ENCODE measurements at places on chromosomes 6 and 20.

GRCh38 chr20:57908226-57908625 lies 198.4 kb upstream of the PMEPA1 start:
- no peak for DNase-seq

DNA sequence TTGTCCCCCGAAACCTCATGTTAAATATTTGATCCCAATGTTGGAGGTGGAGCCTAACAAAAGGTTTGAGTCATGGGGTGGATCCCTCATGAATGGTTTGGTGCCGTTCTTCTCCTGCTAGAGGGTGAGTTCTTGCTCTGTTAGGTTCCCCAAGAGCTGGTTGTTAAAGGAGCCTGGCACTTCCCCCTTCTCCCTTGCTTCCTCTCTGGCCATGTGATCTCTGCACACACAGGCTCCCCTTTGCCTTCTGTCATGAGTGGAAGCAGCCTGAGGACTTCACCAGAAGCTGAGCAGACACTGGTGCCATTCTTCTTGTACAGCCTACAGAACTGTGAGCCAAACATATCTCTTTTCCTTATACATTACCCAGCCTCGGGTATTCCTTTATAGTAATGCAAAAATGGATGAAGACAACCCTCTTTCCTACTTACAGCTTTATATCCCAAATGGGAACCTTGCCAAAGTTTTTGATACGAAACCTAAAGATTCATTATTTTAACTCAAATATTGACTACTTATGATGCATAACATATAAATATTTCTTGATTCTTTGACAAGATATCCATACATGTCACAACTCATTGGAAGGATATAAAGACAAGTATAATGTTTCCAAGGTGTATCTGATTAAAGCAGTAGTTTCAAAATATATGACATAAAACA lies 61.0 kb downstream of the RNF182 start:
- DNase-seq, result no peak

DNA sequence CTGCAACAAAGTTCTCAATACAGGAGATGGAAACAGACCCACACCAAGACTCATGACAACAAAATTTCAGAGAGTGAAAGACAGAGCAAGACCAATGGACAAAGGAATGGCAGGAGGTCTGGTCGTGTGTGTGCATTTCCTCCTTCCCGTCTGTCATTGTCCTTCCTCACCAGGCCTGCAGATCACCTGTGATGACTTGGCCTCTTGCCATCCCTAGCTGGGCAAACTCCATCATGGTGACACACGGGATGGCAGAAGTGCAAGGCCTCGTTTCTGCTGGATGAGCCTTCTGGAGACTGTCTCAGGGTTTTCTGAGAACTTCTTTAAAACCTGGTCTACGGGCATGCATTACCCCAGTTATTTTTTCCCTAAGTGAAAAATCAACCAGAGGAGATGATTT lies 49.2 kb downstream of the RPP21 start:
- no peak for DNase-seq

- no peak for DNase-seq
These were observed 151.3 kb downstream of the RALGAPA2 start for GRCh38 chr20:20561172-20561571.

GRCh38 chr6:27532820-27533538 lies 60.1 kb upstream of the ZNF184 start:
- DNase-seq, result no peak

DNA sequence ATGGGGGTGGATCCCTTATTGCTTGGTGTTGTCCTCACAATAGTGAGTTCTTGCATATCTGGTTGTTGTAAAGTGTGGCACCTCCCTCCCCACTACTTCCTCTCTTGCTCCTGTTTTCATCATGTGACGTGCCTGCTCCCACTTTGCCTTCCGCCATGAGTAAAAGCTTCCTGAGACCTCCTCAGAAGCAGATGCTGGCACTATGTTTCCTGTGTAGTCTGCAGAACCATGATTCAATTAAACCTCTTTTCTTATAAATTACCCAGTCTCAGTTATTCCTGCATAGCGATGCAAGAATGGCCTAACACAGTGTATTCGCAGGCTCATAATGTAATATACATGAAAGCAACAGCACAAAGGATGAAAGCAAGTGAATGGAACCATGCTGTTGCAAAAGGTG lies 28.4 kb upstream of the ANKRD60 start:
- DNase-seq, result no peak

DNA sequence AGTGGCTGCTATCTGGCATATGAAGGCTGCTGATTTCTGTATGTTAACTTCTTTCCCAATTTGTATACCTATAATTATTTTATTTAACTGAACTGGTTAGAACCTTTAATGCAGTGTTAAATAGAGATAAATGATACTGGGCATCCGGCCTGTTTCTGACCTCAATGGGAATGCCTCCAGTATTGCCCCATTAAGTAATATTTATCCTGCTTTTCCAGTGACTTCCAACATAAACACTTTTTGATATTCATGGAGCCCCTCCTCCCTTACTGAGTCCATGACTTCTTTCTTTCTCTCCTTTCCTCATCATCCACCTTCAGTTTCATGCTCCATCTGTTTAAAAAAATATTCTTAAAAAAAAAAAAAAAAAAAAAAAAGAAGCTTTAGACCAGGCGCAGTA lies 8.8 kb downstream of the TRIM27 start:
- no peak for DNase-seq

- DNase-seq, result no peak
These were observed 16.1 kb downstream of the PLAGL2 start for GRCh38 chr20:32191422-32191821.

GRCh38 chr6:150666071-150666470 lies 66.4 kb downstream of the PLEKHG1 start:
- DNase-seq, result no peak

DNA sequence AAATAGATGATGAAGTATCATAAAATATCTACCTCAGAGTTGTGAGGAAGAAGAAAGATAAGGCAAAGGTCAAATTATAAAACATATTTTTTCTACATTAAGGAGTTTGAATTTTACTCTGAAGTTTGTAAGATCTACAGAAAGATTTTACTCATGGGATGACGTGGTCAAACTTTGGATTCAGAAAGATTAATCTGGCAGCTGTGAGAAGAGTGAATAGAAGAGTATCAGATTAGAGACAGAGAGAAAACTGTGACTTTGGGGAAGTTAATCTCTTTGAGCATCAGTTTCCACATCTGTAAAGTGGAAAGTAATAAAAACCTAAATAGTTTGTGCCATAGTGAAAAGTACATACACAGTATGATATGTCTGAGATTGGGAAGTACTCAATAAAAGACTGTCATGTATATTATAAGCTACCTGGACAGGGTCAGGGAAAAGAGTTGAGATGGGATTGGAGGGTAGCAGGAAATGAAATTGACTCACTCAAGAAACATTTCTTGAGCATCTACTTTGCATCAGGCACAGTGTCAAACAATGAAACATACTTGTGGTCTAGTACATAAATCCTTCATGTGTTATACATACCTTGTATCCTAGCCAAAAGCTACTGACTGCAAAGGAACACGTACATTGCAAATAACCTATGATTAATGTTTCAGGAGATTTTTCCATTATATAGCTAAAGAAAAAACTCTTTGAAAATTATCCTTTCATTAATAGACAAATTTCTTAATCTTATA lies 222.1 kb downstream of the TMEM200A start:
- DNase-seq, result no peak

DNA sequence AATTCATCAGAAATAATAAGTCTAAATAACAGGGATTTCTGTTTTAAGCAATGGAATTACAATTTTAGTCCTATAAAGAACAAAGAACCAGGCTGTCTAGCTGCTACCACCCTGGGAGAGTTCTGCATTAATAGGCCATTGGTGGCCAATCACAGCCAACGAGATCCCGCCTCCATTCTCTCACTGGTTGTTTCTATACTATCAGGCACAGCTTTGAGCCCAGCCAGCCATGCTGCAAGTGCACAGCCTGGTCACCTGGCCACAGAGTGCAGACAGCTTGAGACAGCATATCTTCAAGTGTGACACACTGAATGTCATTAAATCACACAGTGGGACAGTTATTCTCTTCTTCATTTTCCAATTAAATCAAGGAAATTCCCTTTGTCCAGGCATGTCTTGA lies 16.1 kb upstream of the RAB22A start:
- DNase-seq, result no peak

DNA sequence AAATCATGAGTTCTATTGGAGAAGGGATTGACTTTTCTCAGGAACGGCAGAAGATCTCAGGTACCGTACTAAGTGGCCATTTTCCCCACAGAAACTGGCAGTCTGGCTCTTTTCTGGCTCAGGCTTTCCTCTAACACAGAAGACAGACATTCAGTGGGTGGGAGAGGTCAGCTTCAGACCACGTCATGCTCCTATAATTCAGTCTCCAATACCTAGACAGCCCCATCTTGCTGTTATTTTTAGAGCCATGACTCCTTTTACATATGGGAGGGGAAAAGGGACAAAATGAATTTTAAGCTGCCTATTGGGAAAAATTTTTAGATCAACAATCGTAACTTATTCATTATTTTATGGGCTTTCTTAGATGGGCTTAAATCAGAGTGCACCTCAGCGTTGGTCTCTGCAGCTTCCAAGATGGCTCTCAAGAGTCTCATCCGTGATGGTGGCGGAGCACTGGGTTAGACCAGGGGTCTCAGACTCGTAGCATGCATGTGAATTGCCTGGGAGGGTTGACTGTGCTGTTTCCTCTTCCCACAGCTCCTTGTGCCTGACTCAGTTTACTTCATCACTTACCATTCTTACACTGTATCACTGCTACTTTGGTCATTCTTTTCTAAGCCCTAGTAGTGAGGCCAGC lies 86.9 kb downstream of the TCP11 start:
- DNase-seq, result no peak

GRCh38 chr6:158910484-158911440 lies 89.2 kb downstream of the RSPH3 start:
- DNase-seq, result no peak

- no peak for DNase-seq
These were observed 27.0 kb downstream of the CBFA2T2 start for GRCh38 chr20:33516882-33517281.

- no peak for DNase-seq
These were observed 30.2 kb upstream of the FRMD1 start for GRCh38 chr6:168109171-168109570.

- DNase-seq, result no peak
These were observed 48.5 kb upstream of the CCDC167 start for GRCh38 chr6:37548067-37548674.

GRCh38 chr20:6827472-6827871 lies 60.0 kb downstream of the BMP2 start:
- DNase-seq, result no peak

- no peak for DNase-seq
These were observed 75.7 kb downstream of the METTL24 start for GRCh38 chr6:110282412-110282811.

DNA sequence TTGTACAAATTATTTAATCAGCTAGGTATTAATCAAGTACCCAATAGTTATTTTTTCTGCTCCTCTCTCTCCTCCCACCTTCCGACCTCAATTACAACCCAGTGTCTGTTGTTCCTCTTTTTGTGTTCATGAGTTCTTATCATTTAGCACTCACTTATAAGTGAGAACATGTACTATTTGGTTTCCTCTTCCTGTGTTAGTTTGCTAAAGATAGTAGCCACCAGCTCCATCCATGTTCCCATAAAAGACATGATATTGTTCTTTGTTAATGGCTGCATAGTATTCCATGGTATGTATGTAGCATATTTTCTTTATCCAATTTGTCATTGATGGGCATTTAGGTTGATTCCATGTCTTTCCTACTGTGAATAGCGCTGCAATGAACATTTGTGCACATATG lies 652.8 kb upstream of the CITED2 start:
- no peak for DNase-seq

DNA sequence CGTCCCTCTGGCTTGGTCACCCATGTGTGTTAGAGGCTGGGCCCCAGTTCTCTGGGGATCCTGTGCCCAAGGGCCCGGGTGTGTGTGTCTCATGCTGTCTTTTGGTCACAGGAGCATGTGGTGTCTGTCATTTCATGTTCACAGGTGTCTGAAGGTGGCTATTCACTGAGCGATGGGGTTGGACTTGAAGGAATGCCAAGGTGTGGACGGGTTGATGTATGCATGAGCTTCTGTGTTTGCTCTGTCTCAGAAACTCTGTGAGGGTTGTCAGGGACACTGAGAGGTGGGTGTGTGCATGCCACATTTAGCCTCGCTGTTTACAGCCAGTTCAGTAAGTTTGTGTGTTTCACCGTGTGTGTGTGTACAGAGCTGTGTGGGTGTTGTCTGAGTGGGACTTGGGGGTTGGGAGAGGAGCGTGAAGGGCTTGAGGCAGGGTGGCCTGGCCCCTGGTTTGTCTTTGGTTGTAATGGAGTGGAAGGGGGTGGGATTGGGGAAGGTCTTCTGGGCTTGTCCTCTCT lies 1.2 kb downstream of the DDR1 start:
- no peak for DNase-seq

- no peak for DNase-seq
These were observed 219.2 kb downstream of the KHDC1L start for GRCh38 chr6:73006146-73006545.

- no peak for DNase-seq
These were observed 18.6 kb downstream of the SNX3 start for GRCh38 chr6:108242259-108242658.

DNA sequence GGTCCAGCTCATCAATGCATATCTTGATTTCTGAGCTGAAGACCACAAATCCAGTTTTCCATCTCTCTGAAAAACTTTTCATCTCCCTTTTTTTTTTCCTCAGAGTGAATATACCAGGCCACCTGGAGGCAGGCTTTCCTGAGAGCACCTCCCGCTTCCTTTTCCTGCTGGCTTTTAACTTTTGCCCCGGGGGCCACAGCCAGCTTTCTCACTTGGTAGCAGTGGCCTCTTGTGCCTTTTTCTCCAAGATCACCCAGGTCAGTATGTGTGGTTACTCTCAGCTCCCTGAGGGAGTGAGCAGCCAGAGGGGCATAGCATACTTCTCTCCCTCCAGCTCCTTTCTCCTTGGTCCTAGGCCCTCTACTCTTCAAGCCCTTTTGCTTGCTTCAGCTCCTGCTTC lies at the start of gene BTN1A1:
Gene BTN1A1, plus strand, starts transcription at position 202 of the 400 bp plus-strand sequence. CDS start 984 bp downstream, outside the sequence.
- no peak for DNase-seq

DNA sequence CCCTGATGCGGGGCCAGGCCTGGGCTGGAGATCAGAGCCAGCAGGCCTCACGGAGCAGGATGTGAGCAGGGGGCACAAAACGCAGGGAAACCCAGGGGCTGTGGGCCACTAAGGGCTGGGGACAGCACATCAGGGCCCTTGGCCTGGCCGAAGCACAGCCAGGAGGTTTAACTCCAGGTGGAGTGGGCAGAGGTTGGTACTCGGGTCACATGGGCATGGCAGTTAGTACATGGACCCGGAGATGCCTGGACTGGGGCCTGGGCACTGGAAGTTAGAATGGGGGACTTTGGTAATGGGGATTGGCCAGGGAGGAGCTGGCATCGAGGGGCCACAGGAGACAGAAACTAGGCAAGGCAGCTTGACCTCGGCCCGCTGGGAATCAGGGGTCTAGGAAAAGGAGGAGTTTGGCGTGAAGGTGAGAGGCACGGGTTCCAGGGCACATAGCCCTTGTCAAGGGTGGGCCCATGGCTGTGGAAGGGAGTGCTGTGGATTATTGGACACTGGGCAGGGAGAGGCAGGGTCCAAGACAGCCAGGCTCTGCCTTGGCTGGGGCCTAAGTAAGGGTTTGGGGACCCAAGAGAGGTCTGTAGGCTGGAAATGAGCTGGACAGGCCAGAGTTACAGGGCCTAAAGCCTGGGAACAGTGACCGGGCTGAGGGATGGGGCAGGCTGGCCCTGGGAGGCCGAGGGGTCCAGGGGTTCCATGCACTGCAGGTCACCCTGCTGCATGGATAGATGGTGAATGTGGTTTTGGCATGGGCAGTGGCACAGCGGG lies 41.6 kb upstream of the CD93 start:
- DNase-seq, result no peak
